Right ventricle myocardium inferior (tissue), 1 donor: ENCODE measurements at places on chromosomes 1 and 21.
A peak's percentile ranks its signal among the peaks of the same experiment; 100 is the strongest.

- no peak for DNase-seq
These were observed 97.2 kb downstream of the VPS13D start for GRCh38 chr1:12326986-12327385.

DNA sequence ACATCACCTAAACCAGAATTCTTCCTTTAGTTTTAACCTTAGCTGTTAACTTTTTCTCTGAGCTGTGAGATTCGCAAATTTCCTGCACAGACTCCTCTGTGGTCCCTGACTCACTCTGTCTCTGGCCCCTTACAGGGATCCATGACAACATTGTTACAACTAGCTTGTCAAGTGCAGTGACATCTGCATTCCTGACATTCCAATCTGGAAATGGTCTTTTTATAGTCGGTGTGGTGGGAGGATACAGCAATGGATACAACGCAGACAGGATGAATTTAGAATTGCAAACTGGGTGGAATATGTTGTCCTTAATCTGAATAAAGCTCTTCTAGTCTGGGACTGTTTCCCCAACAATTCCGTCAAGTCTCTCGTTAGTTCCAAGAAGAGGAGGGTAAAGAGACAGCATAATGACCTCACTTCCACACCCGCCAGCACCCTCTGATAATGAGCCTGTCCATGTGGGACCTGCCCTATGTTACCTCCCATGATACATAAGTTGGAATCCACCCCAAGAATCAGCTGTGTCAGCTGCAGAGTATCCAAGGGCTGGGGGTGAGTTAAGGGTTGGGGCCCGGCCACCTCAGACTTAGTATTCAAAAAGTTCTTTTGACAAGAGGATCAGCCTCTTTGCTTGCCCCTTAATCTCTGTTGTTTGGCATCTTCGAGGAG lies 49.4 kb downstream of the ILDR2 start:
- DNase-seq, result no peak

- no peak for DNase-seq
These were observed 89.4 kb downstream of the PAPPA2 start for GRCh38 chr1:176552217-176552991.

- no peak for DNase-seq
These were observed 79.9 kb upstream of the LAMC2 start for GRCh38 chr1:183106166-183106565.

DNA sequence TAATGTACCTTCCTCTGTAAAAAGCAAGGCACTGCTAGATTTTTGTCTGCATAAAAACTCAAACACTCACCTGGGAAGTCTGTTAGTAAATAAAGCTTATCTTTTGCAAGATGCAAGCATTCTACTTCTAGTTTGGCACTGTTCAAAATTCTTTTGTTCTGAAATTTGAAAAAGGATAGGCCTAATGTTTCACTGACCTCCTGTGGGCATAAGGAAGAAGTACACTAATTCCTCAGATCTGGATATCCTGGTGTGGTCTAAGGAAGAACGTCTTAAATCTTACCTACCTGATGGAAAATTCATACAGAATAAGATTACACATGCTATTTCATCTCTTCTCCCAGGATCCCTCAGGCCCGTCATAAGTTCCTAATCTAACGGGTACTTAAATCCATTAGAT lies 93.5 kb upstream of the CAMK1G start:
- no peak for DNase-seq

DNA sequence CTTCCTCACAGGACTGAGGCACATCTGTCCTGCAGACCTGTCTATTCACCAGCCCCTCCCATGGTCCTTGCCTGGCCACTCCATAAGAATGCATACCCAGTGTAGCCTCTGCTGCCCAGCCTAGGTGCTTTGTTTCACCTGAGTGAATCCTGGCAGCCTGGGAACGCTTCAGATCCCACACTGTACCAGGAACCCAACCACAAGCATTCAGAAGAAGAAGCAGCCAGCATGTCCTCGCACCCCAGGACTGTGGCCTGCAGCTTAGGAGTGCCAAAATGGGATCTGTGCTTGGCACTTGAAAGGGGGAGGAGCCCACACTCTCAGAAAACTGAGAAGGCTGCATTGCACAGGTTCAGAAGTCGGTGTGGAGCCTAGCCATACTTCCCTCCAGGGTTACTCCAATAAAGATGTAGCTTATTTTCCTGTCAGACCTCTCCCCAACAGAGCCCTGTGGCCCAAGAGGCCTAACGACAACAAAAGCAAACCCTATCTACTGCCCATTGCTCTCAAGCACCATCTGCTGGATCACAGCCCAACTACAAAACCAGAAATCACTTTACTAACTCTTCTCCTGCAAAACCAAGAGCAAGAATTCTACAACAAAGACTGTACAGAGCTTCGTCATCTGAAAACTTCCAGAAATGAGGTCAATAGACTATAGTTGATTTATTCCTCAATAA lies 923.1 kb upstream of the NEGR1 start:
- DNase-seq, result no peak

GRCh38 chr1:16888860-16889816 lies 6.6 kb upstream of the RNU1-2 start:
- peak; percentile 86 for DNase-seq

GRCh38 chr21:41008974-41009373 lies 159.0 kb upstream of the BACE2 start:
- no peak for DNase-seq

DNA sequence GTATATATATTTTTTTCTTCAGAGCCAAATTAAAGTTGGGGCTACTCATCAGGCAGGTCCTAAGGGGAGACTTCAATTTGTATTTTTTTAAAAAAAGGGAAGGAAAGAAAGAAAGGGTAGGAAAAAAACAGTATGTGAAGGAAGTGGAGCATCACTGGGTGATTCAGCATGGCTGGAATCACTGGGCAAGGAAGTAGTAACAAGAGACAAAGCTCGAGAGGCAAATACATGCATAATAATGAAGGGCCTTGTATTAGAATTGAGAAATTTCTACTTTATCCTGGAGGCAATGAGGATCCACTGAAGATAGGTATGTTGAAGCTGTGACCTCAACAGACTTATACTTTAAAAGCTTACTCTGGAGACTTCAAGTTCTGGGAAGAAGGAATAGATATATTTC lies 184.4 kb downstream of the COQ8A start:
- no peak for DNase-seq

DNA sequence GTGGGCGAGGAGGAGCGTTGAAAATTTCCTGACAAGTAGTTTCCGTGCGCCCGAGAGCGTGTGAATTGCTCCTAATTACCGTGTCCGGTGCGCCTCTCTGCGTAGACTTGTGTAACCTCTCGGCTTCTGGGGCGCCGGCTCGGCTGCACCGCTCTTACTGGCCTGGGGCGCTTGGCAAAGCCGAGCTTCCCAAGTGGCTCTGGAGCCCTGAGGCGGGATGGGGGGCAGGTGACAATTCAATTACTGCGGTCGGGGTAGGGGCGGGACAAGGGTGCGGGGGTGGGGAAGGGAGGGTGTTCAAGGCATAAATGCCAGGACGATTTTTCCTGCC lies 392 bp upstream of the DMRTA2 start:
- no peak for DNase-seq

GRCh38 chr1:226108935-226109828 lies 46.7 kb downstream of the H3-3A start:
- no peak for DNase-seq

- no peak for DNase-seq
These were observed 88.2 kb downstream of the PSMG1 start for GRCh38 chr21:39094847-39095579.

GRCh38 chr1:231236208-231236591 lies 4.8 kb upstream of the GNPAT start:
- no peak for DNase-seq

GRCh38 chr1:25697435-25698217 lies 81.0 kb downstream of the MAN1C1 start:
- DNase-seq, result no peak

DNA sequence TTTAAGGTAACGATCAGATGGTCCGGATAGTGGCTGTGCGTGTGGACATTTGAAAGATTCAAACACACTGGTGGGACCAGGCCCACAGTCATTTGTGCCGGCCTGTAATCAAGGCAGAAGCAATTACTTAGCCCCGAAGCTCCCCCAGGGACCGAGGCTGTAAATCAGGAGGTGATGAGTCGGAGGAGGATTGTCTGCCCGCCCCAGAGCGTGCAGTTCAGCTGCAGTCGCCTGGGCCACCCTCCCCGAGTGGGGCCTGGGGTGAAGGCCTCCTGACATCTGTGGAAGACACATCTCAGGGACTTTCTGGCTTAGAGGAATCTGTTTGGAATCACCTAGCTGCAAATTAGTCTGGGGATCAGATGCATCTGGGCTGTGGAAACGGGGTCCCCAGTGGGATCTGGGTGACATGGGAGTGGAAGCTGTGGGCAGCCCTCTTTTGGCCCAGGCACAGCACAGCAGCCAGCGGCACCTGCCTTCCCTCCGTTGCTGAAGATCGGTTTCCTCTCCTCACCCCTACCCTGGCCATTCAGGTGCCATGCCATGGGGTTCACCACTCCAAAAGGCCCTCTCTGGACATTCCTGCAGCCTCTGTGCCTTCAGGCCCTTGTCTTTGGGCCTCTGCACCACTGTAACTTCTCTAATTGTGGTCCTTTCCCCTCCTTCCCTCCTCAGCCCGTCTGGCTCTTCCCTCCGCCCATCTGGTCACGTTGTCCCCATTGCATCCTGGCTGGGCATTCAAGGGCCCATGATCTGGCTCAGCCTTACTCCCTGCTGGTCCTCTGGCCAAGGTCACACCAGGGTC lies 25.7 kb downstream of the LHX4 start:
- no peak for DNase-seq

DNA sequence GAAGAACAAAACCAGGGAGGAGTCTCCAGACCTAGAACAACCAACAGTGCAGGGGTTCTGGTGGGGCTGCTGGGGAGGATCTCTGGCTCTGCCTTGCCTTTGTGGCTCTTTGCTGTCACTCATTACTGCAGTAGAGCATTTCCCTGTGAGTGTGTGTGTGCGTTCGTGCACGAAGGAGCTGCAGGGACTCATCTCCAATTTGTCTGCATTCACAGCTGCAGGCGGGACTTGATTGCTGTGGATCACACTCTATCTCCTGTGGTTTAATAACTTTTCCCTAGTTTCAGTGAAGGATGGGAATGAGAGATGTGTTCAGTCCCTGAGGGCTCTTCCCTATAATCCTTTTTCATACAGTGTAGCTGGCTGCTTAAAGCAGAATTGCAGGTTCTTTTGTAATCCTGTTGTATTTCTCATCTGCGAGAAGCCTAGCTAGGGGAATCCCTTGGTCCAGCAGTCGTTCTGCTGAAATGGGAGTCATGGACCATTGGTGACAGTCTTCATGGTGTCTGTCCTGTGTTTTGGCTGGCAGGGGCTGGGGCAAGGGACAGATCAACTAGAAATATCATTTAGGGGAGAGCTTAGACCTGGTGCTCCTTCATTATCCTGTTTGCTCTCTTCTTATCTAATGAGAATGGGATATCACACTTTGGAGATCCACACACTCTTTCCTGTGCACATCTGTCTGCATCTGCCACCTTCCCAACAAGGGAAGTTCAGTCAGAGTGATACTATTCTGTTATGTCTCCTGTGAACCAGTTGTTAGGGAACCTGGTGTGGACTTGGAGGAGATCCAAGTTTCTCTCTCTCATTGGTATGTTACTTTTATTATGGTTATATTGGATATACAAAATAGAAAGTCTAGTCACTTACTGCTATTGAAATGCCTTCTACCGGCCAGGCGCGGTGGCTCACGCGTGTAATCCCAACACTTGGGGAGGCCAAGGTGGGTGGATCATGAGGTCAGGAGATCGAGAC lies 3.0 kb downstream of the PCP4L1 start:
- no peak for DNase-seq

DNA sequence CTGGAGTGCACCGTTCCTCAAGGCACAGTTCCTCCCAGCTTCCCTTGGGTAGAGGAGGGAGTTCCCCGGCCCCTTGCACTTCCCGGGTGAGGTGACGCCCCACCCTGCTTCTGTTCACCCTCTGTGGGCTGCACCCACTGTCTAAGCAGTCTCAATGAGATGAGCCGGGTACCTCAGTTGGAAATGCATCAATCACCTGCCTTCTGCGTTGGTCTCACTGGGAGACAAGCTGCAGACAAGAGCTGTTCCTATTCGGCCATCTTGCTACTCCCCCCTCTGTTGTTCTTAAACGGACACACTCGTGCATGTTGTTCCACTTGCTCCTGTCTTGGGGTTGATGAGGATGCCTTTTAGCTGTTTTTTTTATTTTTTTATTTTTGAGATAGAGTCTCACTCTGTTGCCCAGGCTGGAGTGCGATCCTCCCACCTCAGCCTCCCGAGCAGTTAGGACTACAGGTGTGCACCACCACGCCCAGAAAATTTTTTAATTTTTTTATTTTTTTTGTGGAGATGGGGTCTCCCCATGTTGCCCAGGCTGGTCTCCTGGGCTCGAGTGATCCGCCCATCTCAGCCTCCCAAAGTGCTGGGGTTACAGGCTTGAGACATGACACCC lies 3.0 kb upstream of the MORC3 start:
- no peak for DNase-seq

DNA sequence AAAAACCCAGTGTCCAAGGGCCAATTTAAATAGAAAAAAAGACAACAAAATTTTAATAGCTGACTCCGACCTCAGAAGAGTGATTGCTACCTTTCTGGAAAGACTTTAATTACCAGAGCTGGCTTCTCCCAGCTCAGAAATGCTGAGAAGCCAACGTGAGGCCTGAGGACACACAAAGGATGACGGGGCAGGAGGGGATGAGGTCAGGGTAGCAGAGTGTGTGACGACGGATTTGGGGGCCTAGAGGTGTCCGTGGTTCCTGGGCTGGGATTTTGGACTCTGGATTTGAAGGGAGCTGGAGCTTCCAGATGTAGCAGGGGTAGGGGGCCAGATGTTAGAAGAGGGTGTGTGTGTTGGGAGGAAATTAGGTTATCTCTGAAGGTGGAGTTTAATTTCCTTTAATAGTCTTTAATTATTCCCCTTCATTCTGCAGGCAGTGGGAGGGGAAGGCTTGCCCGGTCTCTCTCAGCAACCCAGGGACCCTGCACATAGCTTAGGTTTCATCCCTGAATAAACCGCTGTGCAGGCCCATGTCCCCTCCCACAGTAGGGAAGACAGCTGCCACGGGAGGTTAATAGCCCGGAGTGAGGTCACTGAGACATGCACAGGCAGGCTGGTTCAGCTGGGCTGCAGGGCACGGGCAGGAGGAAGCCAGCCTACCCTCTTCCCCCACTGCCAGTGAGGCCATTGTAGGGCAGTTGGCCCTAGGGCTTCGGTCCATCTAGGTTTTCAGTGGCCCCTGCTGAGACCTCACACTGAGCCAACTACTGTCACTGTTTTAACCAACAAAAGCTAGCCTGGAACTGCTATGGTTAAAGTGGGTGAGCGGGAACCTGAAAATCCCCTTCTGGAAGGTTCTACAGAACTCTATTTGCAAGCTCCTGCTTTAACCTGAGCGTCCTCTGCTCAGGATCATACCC lies 3.8 kb upstream of the PADI3 start:
- DNase-seq, result peak; percentile 22

DNA sequence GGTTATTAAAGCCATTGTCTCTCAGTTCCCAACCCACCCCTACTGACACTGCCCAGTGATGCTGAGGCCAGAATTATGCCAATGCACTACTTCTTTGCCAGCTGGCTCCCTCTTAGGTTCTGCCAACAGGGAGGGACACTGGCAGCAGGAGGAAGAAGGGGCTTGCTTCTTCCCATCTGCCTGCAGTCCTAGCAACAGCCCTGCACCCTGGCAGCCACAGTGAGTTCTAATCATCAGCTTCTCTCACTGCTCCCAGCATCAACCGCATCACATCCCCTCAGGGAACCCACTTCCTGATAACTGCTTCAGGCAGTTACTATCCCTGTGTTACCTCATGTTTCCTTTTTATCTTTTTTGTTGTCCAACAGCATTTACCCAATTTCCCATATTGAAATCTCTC lies 86.2 kb downstream of the UBR4 start:
- DNase-seq, result no peak

GRCh38 chr1:78040484-78041089 lies 5.2 kb upstream of the GIPC2 start:
- DNase-seq, result no peak
